CD4-positive, alpha-beta T cell treated with Interleukin-15 for 1 hour (primary cell): ENCODE measurements at places on chromosomes 11 and 22.

- DNase-seq = no peak
Observed at GRCh38 chr11:586376-587316, 10.4 kb downstream of the PHRF1 start.

GRCh38 chr11:119338965-119339588 lies 1.6 kb downstream of the C1QTNF5 start:
- no peak for DNase-seq

GRCh38 chr11:70367071-70367470 lies 31.3 kb upstream of the CTTN start:
- DNase-seq = no peak

DNA sequence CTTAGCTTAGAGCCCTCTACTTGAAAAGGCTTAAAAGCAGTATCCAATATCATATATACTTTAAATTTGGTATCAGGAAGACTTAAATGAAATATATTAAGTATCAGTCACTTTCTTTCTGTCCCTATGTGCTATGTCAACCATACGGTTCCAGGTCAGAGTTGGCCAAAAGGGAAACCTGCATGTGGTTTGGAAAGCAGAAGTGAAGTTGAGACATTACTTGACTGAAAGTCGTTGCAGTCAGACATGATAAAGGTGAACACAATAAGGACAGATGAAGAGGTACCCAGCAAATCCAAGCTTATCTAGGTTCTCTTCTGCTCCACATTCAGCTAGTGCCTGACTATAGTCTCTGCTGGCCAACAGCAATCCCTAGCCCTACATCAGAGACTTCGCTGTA lies 336.8 kb downstream of the KCNA4 start:
- no peak for DNase-seq

- no peak for DNase-seq
Observed at GRCh38 chr11:77053217-77054015, 13.4 kb upstream of the CAPN5 start.

DNA sequence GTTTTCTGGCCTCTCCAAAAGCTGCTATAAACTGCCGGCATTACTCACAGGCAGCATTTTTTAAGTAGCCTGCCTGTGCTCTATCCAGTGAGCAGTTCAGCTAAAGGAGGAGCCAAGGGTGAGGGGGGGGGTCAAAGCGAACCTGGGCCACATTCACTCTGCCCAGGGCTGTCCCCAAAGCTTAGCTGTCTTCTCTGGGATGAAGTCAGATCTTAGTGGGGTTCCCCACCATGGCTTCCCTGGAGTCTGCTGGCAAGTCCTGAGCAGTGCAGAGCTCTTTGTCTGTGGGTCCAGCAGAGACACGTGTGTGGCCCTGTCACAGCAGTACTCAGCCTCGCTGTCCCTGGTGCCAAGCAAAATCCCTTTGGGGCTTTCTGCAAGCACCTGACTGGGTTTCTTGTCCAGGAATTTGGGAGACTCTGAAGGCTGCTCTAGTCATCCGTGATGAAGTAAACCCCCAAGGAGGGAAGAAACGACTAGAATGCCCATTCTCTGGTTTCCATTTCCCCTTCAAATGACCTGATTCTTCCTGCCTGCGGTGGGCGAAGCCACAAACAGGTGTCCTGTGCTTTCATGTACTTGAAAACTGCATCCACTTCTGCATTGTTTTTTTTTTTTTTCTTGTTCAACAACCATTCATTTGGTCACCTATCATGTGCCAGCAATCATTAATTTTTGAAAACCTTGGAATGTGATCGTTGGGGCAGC lies 2.6 kb downstream of the KCNJ5 start:
- DNase-seq = no peak

GRCh38 chr11:91258876-91259275 lies 965.7 kb upstream of the FAT3 start:
- no peak for DNase-seq

- DNase-seq = no peak
Observed at GRCh38 chr11:66419825-66420224, 1.0 kb upstream of the NPAS4 start.

- no peak for DNase-seq
Observed at GRCh38 chr22:39208013-39208680, 36.6 kb downstream of the PDGFB start.

DNA sequence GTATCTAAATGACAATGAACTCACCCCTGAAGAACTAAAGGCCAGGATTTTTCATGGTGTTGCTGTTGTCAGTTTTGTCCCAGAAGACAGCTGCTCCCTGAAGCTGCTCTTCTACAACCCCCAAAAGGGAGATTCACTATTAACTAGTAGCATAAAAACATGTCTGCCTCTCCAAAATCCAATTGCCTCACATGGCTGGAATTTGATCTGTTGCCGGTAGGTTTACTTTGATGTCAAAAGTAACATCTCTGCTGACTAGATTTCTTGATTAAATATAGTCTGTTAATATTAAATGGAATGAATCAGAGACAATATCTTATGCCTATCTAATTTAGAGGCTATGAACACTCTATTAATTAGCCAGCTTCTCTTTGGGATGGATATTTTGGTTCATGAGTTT lies 425.4 kb downstream of the ETS1 start:
- DNase-seq = no peak
